ENCODE measurements at places on chromosomes 2 and 18.

- no peak for DNase-seq
Measured at GRCh38 chr18:77059294-77059916, 73.2 kb downstream of the MBP start.

DNA sequence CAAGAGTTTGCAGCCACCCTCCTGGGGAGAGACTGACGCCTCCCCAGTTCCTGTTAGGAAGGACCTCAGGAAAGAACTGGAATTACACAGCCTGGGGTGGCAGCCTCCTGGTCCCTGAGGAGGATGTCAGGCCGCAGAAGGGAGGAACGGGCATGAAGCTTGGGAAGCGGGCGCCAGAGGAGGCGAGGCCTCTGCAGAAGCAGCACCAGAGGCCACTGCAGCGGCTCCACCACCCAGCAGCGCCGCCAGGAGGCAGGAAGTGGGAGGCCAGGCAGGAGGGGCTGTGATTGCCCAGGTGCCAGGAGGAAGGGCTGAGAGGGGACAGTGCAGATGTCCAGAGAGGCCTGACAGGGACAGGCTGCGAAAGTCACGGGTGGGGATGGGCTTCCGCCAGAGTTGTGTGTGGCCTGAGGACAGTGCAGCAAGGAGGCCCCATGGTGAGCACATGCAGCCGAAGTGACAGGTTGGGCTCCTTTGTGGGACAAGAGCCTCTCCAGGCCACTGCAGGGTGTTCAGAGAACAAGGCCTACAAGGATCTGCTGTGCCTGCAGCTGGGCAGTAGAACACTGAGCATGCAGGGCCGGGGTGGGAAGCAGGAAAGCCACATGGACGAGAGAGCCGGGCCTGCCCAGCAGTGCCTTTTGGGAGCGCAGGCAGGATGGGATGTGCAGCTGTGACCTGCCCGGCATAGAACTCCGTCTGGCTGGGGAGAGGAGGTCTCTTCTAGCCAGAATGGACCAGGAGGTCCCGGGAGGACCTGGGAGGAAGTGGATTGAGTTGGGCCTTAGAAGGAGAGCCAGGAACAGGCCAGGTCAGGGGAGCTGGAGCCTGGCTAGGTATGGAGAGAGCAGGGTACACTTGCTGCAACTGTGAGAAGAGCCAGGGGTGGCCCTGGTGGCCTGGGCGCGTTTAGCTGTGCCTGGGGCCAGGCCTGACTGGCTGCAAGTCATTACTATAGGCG lies 39.1 kb upstream of the ALPP start:
- no peak for DNase-seq

DNA sequence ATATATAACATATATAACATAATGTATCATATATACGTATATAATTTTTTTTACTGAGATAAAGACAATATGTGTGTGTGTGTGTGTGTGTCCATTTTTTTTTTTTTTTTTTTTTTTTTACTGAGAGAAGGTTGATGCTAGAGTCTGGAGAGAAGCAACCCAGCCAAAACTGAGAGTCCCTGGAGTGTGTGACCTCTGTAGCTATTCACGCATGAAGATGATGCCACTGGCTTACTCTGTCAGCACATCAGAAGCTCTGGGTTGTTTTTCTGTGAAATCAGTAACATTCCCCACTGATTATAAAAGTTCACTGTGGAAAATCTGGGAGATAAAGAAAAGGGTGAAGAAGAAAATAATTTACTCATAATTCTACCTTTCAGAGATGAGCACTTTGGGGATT lies 27.2 kb downstream of the CCDC195 start:
- DNase-seq: no peak

DNA sequence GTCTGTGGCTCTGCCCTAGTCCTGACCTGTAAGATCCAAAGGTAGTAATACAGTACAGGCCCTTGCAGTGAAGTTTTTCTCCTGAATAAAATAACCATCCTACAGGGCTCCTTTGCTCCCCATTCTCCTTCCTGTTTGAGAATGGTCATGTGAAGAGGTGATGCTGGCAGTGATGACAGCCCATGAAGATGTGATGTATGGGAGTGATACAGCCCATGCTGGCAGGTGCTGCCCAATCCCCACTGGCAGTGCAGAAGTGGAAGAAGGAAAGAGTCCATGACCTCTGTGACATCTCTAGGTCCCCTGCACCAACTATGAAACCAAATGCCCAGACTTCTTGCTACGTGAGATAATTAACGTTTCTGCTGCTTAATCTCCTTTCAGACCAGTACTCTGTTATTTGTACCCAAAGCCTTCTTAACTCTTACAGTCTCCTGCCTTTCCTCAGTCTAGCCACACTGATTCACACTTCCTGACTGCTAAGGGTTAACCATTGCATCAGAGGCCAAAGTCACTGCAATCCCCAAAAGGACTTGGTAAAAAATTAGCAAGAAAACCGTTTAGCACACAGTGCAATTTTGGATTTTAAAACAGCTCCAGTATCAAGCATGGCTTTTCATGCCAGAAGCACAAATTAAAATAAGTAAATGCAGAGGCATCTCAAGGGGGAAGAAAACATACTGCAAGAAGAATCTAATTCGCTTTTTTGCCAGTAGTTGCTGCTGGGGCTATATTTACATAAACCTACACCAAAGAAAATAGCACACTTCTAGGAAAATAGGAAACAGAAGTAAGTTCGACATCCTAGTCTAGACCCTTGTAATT lies 98.0 kb downstream of the STK39 start:
- DNase-seq: no peak

GRCh38 chr18:55444536-55444935 lies 143.5 kb downstream of the TCF4 start:
- DNase-seq: no peak

Data from anterior cingulate cortex (tissue), 58 donors.